Right hindlimb (tissue), 1 donor: ENCODE measurements at places on chromosomes 12 and 14.

GRCh38 chr14:104582662-104583061 is 3.1 kb downstream of the C14orf180 start:
- DNase-seq = no peak

- no peak for DNase-seq
These were observed 6.0 kb upstream of the SDSL start for GRCh38 chr12:113416091-113416754.

- DNase-seq = no peak
These were observed 44.2 kb downstream of the TTC8 start for GRCh38 chr14:88868558-88869159.

DNA sequence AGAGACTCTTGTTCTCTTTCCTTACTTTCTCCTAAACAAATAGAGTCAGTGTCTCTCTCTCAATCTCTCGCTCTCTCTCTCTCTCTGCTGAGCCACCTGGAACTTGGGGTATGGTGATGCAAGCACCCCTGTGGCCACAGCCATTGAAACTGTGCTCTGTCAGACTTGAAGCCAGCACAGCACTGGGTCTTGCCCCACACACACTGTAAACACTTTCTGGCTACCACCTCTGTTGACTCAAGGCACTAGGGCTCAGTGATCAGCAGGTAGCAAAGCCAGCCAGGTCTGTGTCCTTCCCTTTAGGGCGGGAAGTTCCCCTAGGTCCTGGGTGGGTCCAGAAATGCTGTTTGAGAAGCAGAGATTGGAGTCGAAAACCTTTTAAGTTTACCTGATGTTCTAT is 125.9 kb upstream of the GARIN6 start:
- DNase-seq = no peak
